ENCODE measurements at places on chromosomes 2 and 18.

DNA sequence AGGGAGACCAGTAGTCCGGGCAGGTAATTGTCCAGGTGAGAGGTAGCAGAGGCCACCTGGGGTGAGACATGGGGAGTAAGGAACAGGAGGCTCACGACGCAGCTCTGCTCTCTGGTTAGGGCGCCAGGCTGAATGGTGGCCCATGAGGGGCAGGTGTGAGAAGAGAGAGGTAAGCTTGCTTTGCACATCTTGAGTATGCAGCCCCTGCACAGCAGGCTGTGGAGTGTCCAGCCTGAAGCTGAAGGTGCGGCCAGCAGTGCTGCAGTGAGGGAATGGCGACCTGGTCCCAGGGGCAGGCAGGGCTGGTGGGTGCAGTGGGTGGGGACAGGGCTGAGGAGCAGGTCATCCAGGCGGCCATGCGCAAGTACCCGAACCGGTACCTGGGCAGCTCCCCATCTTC, 15.7 kb downstream of the PRELID3A start:
- no peak for DNase-seq

DNA sequence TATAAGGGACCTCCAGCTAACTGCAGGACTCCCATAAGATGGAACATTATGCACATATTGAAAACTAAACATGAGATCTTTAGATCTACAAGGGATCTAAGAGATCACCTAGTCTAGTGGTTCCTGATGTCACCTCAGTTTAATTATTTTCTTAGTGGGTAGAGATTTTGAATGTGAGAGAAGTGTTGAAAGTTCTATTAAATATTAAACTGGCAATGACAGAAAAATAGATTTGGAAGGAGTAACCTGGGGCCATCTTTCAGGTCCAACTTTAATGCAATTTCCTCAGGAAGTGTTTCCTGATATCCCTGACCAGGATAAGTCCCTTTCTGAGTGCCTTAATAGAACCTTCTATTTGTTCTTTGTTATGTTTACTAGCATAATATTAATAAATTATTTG, 29.1 kb upstream of the CPS1 start:
- DNase-seq, result no peak

DNA sequence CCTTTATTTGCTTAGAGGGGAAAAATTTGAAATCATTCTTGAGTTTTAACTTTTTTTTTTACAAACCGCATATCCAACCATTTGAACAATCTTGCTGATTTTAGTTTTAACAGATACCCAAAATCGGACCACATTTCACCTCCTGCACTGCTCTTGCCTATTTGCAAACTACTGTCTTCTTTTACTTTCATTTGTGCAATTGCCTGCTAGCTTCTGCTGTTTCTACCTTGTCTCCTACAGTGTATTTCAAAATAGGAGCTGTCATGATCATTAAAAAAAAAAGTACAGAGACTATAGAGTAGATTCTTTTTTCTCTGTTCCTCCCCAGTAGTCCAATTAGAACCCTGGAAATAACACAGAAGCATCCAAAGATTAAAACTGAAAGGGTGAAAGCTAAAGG, 1081.2 kb downstream of the SOCS6 start:
- DNase-seq, result no peak

GRCh38 chr2:196328088-196328680, 156.8 kb upstream of the STK17B start:
- DNase-seq, result no peak

DNA sequence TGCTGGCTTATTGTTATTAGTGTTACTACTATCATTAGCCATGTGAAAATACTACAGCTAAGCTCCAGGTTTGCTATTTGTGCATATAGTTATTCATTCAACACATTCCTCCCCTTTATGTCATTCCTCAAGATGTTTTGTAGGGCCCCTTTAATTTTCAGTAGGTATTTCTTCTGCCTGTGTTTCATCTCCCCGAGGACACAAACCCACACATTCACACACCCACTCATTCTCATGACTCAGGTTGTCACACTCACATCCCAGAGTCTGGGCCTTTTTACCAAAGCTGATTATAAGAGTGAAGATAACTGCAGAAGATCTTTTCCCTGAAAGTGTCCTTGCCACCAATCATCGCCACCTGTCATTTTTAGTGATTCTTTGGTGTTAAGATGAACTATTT, 68.6 kb upstream of the SPOPL start:
- DNase-seq, result no peak

- no peak for DNase-seq
These were observed 190.7 kb downstream of the ICOS start for GRCh38 chr2:204127238-204127637.

GRCh38 chr18:650428-650858, 7.0 kb upstream of the TYMS start:
- DNase-seq, result no peak

- no peak for DNase-seq
These were observed 36.3 kb upstream of the MBP start for GRCh38 chr18:77168811-77169311.

DNA sequence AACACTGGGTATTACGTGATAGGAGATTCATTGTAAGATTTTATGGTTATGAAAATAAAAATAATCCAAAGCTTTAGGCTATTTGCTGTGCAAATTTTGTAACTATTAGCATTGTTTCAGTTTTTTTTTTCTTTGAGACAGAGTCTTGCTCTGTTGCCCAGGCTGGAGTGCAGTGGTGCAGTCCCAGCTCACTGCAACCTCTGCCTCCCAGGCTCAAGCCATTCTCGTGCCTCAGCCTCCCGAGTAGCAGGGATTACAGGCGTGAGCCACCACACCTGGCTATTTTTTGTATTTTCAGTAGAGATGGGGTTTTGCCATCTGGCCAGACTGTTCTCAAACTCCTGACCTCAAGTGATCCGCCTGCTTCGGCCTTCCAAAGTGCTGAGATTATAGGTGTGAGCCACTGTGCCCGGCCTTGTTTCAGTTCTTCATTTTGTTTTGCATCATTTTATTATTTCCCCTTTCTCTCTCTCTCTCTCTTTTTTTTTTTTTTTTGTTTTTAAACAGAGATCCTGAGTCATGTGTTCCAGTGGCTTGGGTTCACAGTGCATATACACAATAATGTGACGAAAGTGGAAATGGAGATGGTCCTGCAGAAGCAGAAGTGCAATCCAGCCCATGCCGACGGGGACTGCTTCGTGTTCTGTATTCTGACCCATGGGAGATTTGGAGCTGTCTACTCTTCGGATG, 25.8 kb downstream of the CASP10 start:
- no peak for DNase-seq

GRCh38 chr2:146572598-146572997, 1272.2 kb upstream of the ACVR2A start:
- no peak for DNase-seq

GRCh38 chr2:156589381-156590079, 153.4 kb downstream of the GPD2 start:
- DNase-seq, result no peak

DNA sequence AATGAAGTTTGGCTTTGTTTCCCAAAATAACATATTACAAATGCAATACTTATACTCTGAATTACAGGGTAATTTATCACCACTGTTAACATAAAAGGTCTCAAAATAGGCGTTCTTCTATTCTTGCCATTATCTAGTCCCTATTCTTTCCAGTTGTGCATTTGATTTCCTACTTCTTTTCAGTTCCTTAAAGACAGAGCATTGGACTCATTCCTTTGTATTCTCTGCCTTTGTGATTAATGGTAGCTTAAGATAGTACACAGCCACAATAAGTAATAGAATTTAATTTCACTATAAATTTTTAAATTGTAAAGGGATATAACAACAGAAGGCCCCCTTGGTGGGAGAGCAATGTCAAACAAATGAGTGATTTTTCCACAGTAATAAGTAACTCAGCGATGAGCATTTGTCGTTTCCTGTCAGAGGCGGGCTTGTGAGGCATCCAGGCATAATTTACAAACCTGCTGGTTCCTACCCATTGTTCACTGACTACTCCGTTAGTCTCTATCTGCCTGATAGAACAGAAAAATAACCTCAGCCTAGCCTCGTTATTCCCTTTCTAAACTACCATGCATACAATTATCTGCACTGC, 456.6 kb upstream of the REG3G start:
- no peak for DNase-seq

GRCh38 chr2:111025288-111025687, 95.4 kb upstream of the BCL2L11 start:
- DNase-seq, result no peak

DNA sequence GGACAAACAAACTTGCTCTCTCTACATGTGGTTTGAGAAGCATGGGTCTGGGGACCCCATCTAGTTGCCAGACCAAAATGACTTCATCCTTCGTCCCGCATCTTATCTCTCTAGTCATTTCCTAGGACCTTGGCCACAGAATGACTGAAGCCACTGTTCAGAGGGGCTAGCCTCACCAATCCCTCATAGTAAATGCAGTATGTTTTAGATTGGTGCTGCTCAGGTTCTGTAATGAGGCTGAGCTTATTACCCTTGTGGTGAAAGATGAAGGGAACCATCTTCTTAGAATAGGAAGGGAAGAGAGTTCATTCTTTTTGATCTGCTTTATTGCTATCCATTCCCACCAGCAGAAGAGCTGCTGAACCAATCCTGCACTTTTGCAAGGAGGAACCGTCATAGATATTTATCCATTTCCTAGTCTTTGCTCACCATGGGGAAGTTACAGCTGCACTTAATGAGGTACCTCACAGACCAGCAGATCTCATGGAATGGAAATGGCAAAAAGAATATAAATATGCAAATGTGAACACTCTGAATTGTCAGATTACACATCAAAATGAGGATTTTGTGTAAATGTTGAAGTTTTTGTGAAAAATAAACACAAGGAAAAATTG, 436.7 kb downstream of the LPIN1 start:
- DNase-seq, result no peak

- no peak for DNase-seq
These were observed 157.8 kb downstream of the LDLRAD4 start for GRCh38 chr18:13376298-13376840.

- DNase-seq, result no peak
These were observed 26.8 kb downstream of the STAMBP start for GRCh38 chr2:73855526-73855925.

DNA sequence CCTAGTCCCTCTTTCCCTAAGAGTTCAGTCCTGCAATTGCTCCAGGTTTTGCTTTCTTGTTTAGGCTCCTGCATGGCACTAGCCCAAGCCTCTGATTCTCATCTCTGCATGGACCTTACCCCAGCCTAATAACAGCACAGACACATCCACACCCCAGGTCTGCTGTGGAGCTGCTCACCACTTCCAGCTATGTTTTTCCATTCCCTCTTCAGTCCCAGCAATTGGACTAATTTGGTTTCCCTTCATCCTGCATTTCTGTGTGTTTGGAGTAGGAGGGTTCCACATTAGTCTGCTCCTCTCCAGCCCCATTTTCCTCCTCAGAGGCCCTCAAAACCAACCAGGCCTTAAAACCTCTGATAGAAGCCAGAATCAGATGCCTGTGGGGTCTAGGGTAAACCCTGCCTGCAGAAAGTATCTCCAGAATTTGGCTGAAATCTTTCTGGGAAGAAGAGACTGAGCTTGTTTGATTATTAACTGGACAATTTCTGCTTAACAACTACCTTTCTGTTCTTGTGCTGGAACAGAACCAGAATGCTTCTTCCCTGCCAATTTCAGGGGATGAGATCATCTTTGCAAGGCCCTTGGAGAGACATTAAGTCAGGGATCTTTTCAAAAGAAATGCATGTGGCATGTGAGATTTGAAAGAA, 95.9 kb downstream of the GFPT1 start:
- DNase-seq, result no peak

DNA sequence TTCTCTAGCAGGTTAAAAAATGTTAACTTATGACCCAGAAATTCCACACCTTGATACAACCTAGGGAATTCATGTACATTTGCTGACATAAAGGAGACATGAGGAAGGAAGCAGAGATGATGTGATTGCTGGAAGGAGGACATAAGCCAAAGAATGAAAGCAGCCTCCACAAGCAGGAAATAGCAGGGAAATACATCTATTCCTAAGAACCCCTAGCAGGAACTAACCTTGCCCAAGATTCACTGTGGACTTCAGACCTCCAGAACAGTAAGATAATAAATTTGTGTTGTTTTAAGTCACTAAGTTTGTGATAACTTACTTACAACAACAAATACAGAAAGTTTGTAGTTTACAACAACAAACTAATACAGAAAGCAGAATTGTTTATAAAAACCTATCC, 4.6 kb upstream of the DSG4 start:
- no peak for DNase-seq

DNA sequence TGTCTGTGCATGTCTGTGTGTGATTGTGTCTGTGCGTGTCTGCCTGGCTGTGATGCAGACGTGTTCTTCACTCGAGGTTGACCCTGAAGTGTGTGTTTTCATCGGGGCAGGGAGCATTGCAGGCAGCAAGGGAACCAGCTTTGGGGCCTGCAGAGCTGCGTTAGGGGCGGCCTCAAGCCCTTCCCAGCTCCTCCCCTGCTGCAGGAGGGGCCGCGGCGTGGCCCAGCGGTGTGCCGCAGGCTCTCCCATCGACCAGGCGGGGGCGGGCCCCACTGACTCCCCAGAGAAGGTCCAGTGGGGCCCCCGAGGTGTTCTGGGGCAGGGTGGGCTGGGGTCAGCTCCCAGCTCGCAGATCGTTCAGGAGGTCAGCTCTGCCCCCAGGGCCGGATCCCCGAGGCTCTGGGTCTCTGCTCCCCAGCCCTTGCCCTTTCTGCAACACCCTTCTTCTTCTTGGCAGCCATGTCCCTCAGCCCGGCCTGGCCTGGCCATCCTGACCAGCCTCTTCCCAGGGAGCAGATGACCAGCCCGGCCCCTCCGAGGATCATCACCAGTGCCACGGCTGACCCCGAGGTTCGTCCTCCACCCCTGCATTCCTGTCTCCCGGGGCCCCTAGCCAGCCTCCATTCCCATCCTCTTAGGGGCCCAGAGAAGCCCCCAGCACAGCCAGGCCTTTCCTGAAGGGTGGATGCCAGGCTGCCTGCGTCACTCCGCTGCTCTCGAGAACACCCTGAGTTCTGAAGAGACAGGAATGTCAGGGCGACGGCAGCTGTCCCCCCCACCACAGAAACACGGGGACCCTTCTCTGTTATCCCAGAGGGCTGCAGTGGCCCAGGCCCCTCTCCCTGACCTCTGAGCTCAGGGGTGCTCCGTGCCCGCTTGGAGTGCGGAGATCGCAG, 11.1 kb upstream of the KLHL30 start:
- no peak for DNase-seq

GRCh38 chr18:10424585-10425307, 29.7 kb upstream of the APCDD1 start:
- no peak for DNase-seq

- no peak for DNase-seq
These were observed 233.3 kb upstream of the MGAT5 start for GRCh38 chr2:134020608-134021007.

GRCh38 chr2:55947752-55948151, 24.2 kb upstream of the EFEMP1 start:
- DNase-seq, result no peak

DNA sequence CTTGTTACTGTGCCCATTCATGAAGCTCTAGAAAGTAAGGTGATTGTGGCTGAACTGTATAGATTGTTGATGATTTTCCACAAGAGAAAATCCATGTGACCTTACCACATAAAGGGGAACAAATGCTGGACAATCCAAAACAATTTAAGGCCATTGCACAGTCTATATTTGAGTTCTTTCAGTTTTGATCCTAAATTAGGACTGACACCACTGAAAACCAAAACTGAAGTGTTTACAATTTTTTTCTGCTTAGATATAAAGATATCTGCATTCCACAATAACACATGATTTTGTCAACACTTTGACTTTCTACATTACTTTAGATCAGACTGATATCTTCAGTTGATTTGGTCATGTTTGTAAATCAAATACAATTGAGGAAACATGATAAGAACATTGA, 123.6 kb upstream of the SLC38A11 start:
- no peak for DNase-seq

- DNase-seq, result no peak
These were observed 14.6 kb downstream of the UGP2 start for GRCh38 chr2:63856303-63856603.

Data from activated T-cell treated with anti-CD3 and anti-CD28 coated beads for 1 hour (primary cell).